Heart left ventricle (tissue), 16 donors: ENCODE measurements at places on chromosomes 1 and 21. TPM values are rescaled to one million over a fixed set of nuclear protein-coding genes. Genes with fewer than 3 reads are reported as not detected.

The TRABD2B gene
- polyA plus RNA-seq, result 0.80 TPM

The AMY2A gene
- polyA plus RNA-seq, result not detected

The GJA9 gene
- not detected for polyA plus RNA-seq

The PBX1 gene
- polyA plus RNA-seq, result 15.2 TPM

The KCNE2 gene
- 0.07 TPM for polyA plus RNA-seq

The SFN gene
- polyA plus RNA-seq, result 0.11 TPM

The SPATA46 gene
- not detected for polyA plus RNA-seq

The GABRD gene
- 0.67 TPM for polyA plus RNA-seq

The C8B gene
- polyA plus RNA-seq, result not detected

The BSND gene
- not detected for polyA plus RNA-seq

The SELENBP1 gene
- polyA plus RNA-seq, result 14.3 TPM

The CCDC18 gene
- 2.5 TPM for polyA plus RNA-seq

The FMN2 gene
- polyA plus RNA-seq, result 0.11 TPM

The TNFAIP8L2 gene
- polyA plus RNA-seq, result 1.6 TPM

The APOBEC4 gene
- 0.30 TPM for polyA plus RNA-seq

- DNase-seq, result peak; percentile 49
These were observed 3.0 kb downstream of the PEAR1 start for GRCh38 chr1:156896490-156897033.

- peak; percentile 32 for DNase-seq
These were observed 35.8 kb downstream of the PIK3CD start for GRCh38 chr1:9687120-9687873.

DNA sequence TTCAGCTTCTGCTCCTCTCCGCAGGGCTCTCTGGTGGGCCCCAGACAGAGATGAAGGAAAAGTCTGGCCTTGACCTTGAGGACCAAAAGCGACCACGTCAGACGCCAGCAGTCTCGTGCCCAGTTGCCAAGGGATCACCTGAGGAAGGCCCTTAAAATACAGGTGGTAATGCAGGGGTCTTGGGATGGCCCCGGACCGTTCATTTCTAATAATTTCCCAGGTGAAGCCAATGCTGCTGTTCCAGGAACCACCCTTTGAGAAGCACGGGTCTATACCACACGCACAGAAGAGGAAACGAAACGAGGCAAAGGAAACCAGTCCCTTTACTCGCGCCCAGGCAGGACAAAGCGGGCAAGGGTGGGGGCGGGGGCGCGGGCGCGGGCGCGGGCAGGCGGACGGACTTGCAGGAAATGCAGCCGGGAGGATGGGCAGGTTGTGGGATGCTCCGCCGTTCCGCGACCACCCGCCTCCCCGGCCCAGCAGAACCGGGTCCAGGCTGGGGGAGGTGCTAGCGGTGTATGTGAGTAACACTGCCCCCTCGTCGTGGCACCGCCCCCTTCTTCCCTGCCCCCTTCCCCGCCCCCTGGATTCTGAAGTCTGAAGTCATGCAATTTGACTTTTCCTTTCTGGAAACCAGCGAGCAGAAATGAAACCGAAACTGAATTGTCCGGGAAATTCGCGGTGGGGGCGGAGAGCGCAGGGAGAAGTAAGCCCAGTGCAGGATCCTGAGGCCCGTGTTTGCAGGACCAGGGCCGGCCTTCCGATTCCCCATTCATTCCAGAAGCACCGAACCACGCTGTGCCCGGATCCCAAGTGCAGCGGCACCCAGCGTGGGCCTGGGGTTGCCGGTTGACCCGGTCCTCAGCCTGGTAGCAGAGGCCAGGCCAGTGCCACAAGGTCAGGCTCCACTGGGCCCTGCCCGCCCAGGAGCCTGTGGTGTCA, 5.8 kb upstream of the MX1 start:
- DNase-seq, result peak; percentile 90

- DNase-seq, result no peak
These were observed 8.7 kb downstream of the EEIG2 start for GRCh38 chr1:108568589-108568988.

- DNase-seq, result peak; percentile 74
These were observed 830 bp downstream of the INPP5B start for GRCh38 chr1:37945743-37946702.

DNA sequence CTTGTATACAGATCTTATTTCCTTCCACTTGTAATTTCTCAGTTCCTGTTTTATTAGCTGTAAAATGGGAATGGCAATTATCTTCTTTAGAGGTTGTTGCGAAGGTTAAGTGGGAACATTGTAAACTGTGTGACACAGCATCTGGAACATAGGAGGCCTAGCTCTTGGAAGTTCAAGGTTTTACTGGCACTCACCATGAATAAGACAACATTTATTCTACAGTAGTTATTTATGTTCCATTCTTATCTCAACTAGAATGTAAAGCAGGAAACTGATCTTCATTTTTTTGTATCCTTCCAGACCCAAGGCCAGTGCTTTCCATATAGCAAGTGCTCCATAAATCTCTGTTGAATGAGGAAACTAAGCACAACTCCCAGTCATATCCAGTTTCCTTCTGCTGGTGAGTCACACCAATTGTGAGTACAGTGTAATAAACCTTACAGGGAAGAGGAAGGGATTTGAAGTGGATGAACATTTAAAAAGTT, 1.4 kb downstream of the BCL10 start:
- no peak for DNase-seq

DNA sequence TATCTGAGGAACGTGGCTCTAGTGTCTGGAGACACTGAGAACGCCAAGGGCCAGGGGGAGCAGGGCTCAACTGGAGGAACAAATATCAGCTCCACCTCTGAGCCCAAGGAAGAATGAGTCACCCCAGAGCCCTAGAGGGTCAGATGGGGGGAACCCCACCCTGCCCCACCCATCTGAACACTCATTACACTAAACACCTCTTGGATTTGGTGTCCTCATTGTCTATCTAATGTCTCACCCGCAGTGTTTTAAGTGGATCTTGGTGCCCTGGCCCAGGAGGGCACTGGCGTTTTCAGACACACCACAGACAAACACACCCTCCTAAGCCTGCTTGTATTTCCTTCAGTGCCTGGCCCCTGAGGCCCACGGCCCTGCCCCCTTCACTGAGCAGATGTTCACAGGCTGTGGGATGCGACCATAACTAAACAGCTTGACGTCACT, 2.2 kb upstream of the FALEC start:
- no peak for DNase-seq

DNA sequence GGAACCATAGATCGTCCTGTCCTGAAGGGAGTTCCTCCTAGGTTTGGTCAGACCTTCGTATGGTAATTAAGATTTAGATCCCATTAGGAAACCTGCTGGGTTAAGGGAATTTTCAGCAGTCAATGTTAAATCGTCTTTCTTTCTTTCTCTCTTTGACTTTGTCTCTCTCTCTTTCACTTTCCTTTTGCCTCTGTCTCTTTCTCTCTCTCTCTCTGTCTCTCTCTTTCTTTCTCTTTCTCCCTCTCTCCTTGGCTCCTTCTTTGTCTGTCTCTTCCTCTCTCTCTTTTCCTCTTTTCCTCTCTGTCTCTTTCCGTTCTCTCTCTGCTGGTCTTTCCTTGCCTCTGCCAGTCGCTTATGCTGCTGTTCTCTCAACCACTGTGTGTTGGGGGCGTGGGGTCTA, 8.7 kb downstream of the OR2W3 start:
- no peak for DNase-seq

GRCh38 chr1:28258628-28259251, 578 bp upstream of the SESN2 start:
- DNase-seq, result no peak

DNA sequence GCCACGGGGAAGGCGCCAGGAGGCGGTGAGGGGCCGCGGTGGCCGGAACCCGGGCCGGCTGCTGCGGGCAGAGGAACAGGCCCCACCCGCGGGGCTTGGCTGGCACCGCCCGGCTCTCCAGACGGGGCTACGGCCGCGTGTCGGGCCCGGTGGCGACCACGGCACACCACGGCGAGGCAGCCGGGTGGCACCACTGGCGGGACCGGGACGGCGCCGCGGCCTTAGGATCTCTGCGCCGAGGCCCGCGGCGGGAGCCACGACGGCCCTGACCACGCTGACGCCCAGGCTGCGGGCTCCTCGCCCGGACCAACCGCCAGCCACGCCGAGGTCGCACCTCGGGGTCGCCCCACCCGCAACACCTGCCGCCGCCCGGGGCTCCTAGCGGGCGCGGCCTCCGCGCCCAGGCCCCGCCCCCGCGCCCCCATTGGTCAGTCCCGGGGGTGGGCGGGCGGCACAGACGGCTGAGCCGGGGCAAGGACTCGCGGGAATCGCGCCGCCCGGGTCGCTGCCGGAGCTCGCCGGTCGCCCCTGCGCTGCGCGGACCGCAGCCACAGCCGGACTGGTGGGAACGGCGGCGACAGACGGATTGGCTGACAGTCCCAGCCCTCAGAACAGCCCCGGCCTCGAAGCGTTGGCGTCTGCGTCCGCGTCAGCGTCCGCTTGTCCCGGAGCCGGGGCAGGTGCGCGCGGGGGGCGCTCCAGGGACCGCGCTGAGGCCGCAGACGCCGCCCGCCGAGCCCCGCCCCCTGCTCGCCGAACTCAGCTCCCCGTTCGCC, at the start of gene BMP8A:
Gene BMP8A, plus strand, starts transcription at position 491 of the 776 bp plus-strand sequence. CDS start 356 bp downstream, outside the sequence.
- DNase-seq, result peak; percentile 61

- peak; percentile 67 for DNase-seq
These were observed 47.6 kb upstream of the ABCG1 start for GRCh38 chr21:42171091-42172053.

- DNase-seq, result no peak
These were observed 313.5 kb downstream of the ZNF326 start for GRCh38 chr1:90308421-90308820.

DNA sequence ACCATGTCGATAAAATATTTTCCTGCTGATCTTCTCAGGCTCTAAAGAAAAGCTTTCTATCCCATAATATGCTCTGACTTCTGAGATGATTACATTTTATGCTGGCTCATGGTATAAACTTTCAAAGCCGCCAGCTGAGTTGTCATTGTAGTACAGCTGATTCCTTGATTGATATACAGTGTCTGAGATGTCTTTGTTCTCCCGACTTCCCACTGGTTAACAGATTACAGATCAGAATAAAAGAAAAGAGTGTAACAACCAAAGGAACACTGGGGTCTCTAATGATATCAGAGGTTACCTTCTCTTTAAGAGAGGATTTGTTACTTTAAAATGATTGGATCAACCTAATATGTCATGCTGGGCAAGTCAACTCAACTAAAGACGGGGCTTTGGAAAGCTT, 485.4 kb upstream of the LRRC7 start:
- DNase-seq, result no peak

- DNase-seq, result peak; percentile 72
These were observed 8.8 kb upstream of the NLRP3 start for GRCh38 chr1:247407180-247407616.
